ENCODE measurements at places on chromosomes 11 and 22. TPM values are rescaled to one million over a fixed set of nuclear protein-coding genes. Genes with fewer than 3 reads are reported as not detected.

DNA sequence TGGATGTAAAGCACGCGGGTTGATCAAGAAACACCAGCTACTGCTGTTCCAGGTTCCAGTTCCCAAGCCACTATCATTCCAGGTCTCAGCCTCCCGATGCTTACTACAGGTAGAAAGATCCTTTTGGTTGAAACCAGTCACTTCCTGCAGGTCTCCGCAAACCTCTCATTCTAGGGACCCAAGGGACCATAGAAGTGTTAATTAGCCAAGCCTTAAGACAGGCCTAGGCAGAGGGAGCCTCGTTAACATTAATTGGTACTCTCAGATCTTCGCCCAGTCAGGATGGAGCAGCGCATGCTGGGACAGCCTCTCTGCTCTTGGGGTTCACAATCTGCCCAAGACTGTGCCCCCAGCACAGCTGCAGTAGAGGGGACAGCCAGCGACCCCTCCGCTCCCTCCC, 11.2 kb upstream of the OAF start:
- peaks cover 5% of the 10 kb centered on the region for H3K27me3 ChIP-seq
- H3K4me3 ChIP-seq, result no peak overlapping the region
- H3K27ac ChIP-seq, result no peak overlapping the region

DNA sequence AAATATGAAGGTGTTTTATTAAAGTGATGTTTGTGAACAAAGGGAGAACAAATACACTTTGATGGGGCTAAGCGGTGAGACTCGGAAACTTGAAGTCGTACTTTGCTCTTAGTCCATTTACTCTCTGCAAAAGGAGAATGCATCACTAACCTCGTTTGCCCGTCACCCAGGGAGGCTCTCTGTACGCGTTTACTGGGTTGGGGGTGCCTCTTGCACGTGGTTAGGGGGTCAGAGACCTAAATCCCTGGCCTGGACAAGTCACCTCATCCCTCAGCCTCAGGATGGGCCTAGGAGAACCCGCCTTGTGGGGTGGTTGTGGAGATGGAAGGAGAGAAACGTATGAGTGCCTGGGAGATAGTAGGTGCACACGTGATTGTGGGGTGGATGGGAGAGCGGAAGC, 803 bp upstream of the IFT27 start:
- H3K27ac ChIP-seq, result peak overlapping the region; percentile 90
- H3K4me1 ChIP-seq, result peaks cover 30% of the 10 kb centered on the region
- peak; percentile 12 for DNase-seq
- H3K4me3 ChIP-seq, result peak overlapping the region; percentile 91
- no peaks in the 10 kb centered on the region for H3K27me3 ChIP-seq
- H3K36me3 ChIP-seq, result no peaks in the 10 kb centered on the region

- no peak overlapping the region for H3K27ac ChIP-seq
- H3K36me3 ChIP-seq, result no peaks in the 10 kb centered on the region
- DNase-seq, result no peak
- no peaks in the 10 kb centered on the region for H3K4me1 ChIP-seq
Observed at GRCh38 chr11:122019908-122020694, 95.9 kb downstream of the BLID start.

- DNase-seq, result no peak
- no peak overlapping the region for H3K4me3 ChIP-seq
- H3K36me3 ChIP-seq, result no peaks in the 10 kb centered on the region
- no peak overlapping the region for H3K27ac ChIP-seq
- no peaks in the 10 kb centered on the region for H3K27me3 ChIP-seq
- H3K4me1 ChIP-seq, result no peaks in the 10 kb centered on the region
Observed at GRCh38 chr11:3177931-3178330, 12.8 kb upstream of the OSBPL5 start.

The SLC1A2 gene
- total RNA-seq, result not detected

The MPEG1 gene
- not detected for total RNA-seq

The CCDC89 gene
- not detected for total RNA-seq

DNA sequence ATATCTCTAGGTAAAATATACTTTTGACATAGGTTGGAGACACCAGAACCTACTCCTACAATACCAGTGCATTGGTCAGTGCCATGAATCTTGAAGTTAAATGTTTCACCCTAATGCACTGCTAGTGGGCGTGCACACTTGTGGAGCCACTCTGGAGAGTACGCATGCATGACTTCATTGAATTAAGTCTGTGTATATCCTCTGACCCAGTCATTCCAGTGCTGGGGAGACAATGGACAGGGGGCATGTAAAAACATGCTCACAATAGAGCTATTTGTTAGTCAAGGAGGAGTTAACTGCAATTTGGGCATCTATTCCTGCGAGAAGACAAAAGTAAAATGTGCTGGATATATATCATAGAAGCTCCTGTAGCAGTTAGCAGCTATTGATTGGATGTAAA, 335.4 kb upstream of the NCAM1 start:
- no peaks in the 10 kb centered on the region for H3K36me3 ChIP-seq
- H3K27ac ChIP-seq, result no peak overlapping the region
- H3K27me3 ChIP-seq, result peaks cover 2% of the 10 kb centered on the region
- no peak overlapping the region for H3K4me3 ChIP-seq
- no peak for DNase-seq

DNA sequence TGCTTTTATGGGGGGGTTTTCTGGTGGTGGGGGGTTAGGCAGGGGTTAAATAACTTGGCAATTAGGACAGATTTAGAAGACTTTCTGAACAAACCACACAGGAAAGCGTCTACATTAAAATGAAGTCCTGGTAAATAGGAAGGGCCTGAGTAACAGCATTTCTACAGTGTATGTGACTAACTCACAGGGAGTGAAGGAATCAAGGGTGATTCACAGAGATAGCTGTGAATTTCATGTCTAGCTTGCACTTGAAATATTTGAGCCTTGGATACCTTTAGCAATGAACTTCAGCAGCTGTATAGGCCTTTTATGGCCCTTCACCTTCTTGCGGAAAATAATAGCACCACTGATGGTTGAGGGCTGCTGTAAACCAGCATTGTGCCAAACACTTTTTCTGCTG, 26.1 kb upstream of the LDHA start:
- no peak for DNase-seq
- H3K4me3 ChIP-seq, result no peak overlapping the region
- H3K27me3 ChIP-seq, result no peaks in the 10 kb centered on the region
- no peak overlapping the region for H3K27ac ChIP-seq

GRCh38 chr11:58639669-58640068, 17.2 kb downstream of the CNTF start:
- no peaks in the 10 kb centered on the region for H3K27me3 ChIP-seq
- no peak for DNase-seq
- peaks cover 20% of the 10 kb centered on the region for H3K4me1 ChIP-seq
- no peaks in the 10 kb centered on the region for H3K36me3 ChIP-seq

The MUC6 gene
- total RNA-seq, result not detected

The SLC35F2 gene
- 20.5 TPM for total RNA-seq

- H3K36me3 ChIP-seq, result no peaks in the 10 kb centered on the region
- peaks cover 13% of the 10 kb centered on the region for H3K4me1 ChIP-seq
- no peak for DNase-seq
- H3K4me3 ChIP-seq, result no peak overlapping the region
Observed at GRCh38 chr11:86151174-86152005, 82.5 kb upstream of the PICALM start.

DNA sequence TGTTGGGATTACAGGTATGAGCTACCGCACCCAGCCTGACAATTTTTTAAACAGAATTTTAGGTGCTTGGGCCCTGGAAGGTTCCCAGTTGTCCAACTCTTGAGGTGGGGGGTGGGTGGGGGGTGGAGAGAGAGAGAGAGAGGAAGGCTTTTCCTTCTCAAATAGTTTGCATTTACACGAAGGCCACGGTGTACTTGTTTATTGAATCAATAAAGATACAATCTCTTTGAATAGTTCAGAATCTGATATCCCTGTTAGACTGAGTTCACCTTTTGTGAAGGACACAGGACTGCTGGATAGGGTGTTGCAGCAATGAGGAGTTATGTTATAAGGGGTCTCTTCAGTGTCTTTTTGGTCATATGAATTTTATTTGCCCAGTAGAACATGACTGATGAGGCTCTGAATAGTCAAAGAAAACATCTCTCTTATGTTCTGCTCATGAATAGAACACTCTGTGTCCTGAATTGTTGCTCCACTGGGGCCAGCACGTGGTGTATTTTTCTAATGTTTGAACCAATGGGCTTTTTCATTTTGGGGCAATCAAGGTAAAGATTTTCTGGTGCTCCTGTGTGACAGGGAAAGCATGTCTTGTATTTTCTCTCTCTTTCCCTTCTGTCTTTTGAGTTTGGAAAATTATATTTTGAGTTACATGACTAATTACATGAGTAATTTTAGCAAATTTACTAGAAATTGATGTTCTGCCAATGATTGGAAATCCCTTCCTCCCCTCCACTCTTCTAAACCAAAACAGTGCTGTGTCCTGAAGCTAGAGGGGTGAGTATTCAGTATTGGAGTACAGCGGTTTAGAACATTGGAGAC, 61.7 kb downstream of the PTPRJ start:
- no peaks in the 10 kb centered on the region for H3K36me3 ChIP-seq
- peaks cover 57% of the 10 kb centered on the region for H3K4me1 ChIP-seq
- DNase-seq, result no peak
- peak overlapping the region; percentile 0 for H3K4me3 ChIP-seq
- H3K27ac ChIP-seq, result peak overlapping the region; percentile 8
- no peaks in the 10 kb centered on the region for H3K27me3 ChIP-seq

GRCh38 chr22:48906216-48906835, 921.3 kb downstream of the BRD1 start:
- H3K27me3 ChIP-seq, result peaks cover 51% of the 10 kb centered on the region
- H3K4me1 ChIP-seq, result peaks cover 4% of the 10 kb centered on the region
- no peaks in the 10 kb centered on the region for H3K36me3 ChIP-seq
- DNase-seq, result no peak
- H3K4me3 ChIP-seq, result no peak overlapping the region

The SMTNL1 gene
- not detected for total RNA-seq

- no peaks in the 10 kb centered on the region for H3K36me3 ChIP-seq
- no peak for DNase-seq
- H3K4me1 ChIP-seq, result peaks cover 4% of the 10 kb centered on the region
- no peak overlapping the region for H3K27ac ChIP-seq
- H3K4me3 ChIP-seq, result no peak overlapping the region
- H3K27me3 ChIP-seq, result no peaks in the 10 kb centered on the region
Observed at GRCh38 chr11:64094463-64095260, 58.9 kb downstream of the FLRT1 start.

DNA sequence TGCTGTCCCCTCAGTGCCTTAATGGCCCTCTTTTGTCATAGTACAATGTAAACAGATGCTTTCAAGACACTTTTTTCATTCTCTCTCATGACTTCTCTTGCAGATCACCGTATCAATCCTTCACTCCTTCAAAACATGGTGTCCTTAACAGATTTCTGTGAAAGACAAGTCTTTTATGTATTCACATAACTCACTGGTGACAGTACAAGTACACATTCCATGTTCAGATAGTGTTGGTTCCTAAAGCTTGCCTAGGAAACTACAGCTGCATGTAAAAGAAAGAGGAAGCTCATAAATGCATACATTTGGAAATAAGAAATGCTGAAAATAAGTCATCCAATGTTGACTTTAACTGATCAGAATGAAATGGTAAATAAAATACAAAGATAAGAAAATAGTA, 5.0 kb upstream of the OR52E6 start:
- H3K36me3 ChIP-seq, result no peaks in the 10 kb centered on the region
- H3K27me3 ChIP-seq, result peaks cover 3% of the 10 kb centered on the region
- H3K4me3 ChIP-seq, result no peak overlapping the region
- H3K27ac ChIP-seq, result no peak overlapping the region

DNA sequence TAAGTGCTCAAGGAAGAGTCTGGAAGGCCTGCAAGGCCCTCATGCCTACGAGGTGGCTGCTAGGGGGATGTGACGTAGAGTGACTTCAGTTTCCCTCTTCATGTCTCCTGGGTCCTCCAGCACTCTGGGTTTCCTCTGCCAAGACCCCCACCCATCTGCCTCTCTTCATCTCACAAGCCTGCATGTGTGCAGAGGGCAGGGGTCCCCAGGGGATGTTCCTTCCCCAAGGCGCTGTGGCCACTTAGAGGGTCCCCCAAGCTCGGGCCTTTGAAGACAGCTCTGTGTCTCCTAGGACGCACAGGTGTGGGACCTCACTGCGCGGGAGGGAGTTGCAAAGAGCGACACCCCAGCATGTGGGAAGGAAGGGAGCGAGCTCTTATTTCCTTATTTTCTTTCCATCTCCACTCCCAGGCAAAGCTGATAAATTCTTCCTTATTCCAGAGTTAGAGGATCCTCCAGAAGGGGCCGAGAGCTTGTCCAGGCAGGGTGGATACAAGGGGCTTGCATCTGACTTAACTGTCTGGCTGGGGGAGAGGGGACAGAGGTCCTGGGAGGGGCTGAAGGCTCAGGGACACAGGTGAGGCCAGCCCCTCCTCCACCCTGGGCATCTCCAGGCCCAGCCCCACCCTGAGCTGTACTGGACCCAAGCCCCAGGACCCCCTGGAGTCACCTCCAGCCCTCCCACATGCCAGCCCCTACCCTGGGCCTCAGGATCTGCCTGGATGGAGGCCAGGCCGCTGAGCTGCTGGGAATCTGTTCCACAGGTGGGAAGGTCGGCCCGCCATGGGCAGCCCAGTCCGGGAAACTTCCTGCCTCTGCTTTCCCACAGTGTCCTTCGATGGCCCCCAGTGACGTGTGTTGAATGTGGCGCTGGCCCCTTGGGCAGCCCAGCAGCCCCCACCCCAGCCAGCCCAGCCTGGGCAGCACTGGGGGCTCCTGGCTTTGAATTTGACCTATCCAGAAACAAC, 59.7 kb upstream of the KCNQ1OT1 start:
- H3K4me1 ChIP-seq, result no peaks in the 10 kb centered on the region
- no peaks in the 10 kb centered on the region for H3K27me3 ChIP-seq
- H3K27ac ChIP-seq, result no peak overlapping the region
- DNase-seq, result no peak
- H3K36me3 ChIP-seq, result peaks cover 4% of the 10 kb centered on the region

The OR52N4 gene
- total RNA-seq, result 0.74 TPM

The GAL3ST3 gene
- 0.17 TPM for total RNA-seq

The MMP11 gene
- 0.47 TPM for total RNA-seq

The RPLP2 gene
- 3,940 TPM for total RNA-seq

The AGBL2 gene
- total RNA-seq, result 1.3 TPM

- peaks cover under 1% of the 10 kb centered on the region for H3K4me1 ChIP-seq
- no peak overlapping the region for H3K4me3 ChIP-seq
- no peaks in the 10 kb centered on the region for H3K27me3 ChIP-seq
Observed at GRCh38 chr11:74626604-74627003, 34.2 kb downstream of the POLD3 start.

DNA sequence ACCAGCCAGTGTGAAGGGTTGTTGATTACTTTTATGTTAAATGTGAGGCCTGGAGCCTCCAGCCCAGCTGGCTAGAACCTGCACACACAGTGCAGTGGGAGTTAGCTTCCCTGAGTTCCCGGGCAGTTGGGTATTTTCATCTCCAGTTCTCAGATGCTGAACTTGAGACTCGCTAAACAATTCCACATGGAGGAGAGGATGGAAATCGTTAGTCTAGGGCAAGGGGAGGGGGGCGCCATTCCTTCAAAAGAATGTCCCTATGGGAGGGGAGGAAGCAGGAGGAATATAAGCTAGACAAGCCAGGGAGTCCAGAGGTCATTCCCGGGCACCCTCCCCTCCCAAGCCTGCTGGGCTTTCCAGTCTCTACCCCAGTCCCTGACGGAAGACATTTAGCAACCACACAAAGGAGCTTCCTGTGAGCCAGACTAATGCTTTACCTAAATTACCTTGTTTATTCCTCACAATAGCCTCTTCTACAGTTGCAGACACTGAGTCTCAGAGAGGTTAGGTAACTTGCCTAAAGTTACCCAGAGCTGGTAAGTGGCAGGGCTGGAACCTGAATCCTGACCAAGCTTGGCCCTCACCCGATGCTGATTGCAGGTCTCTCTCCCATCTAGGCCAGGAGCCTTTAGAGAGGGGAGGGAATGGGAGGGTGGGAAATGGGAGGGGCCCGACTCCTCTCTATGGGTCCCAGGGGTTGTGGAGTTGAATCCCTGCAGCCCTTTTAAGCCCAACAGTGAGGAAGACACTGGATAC, 1.9 kb upstream of the TSKU start:
- peaks cover 32% of the 10 kb centered on the region for H3K27me3 ChIP-seq
- H3K4me3 ChIP-seq, result no peak overlapping the region
- H3K36me3 ChIP-seq, result peaks cover 6% of the 10 kb centered on the region
- H3K27ac ChIP-seq, result no peak overlapping the region

Data from activated naive CD4-positive, alpha-beta T cell treated with anti-CD3 and anti-CD28 coated beads for 36 hours (primary cell).